CD4-positive, alpha-beta T cell treated with Interleukin-17A for 1 hour (primary cell): ENCODE measurements at places on chromosomes 2 and 18.

DNA sequence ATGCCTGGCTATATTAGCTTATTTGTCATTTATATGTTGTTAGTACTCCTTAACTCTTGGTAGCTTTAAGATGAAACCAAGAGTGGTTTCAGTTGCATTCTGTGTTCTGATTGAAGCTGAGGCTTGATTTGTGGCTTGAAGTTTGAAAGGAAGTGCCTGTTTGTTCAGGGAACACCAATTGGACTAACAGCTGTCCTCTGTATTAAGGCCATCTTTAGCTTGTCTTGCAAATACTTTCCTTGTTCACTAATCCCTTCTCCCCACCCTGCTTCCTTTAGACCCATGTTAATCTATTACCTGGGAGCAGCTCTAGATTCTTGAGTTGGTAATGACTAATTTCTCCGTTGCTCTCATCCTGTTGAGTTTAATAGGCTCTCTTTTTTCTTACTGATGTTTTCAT is 13.4 kb downstream of the ITGA6 start:
- peak; percentile 34 for DNase-seq

- DNase-seq = no peak
Measured at GRCh38 chr2:154194909-154195643, 323.4 kb downstream of the GALNT13 start.

GRCh38 chr2:38945372-38945771 is 55.7 kb downstream of the ARHGEF33 start:
- DNase-seq = no peak

- DNase-seq = no peak
Measured at GRCh38 chr18:55506074-55506473, 81.9 kb downstream of the TCF4 start.

- DNase-seq = no peak
Measured at GRCh38 chr2:231722721-231723307, 14.5 kb downstream of the PTMA start.

DNA sequence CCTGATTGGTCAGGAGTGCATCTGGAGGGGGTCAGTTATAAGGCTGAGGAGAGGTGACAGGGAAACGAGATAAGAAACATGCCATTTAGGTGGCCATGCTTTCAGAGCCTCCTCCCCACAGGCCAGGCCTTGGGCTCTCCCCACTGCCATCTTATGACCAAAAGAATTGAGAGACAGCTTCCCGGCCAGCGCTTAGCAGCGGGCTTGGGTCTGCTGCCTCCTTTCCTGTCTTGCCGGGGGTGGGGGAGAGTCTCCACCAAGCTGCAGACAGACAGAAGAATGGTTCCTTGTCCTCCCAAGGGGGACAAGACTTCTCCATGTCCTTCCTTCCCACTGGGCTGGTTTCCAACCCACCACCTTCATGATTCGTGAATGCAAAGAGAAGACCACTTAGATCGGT is 171.3 kb downstream of the SMAD7 start:
- no peak for DNase-seq

GRCh38 chr18:493986-494983 is 6.2 kb downstream of the COLEC12 start:
- DNase-seq = no peak

- DNase-seq = no peak
Measured at GRCh38 chr2:191643429-191643828, 34.5 kb upstream of the NABP1 start.

DNA sequence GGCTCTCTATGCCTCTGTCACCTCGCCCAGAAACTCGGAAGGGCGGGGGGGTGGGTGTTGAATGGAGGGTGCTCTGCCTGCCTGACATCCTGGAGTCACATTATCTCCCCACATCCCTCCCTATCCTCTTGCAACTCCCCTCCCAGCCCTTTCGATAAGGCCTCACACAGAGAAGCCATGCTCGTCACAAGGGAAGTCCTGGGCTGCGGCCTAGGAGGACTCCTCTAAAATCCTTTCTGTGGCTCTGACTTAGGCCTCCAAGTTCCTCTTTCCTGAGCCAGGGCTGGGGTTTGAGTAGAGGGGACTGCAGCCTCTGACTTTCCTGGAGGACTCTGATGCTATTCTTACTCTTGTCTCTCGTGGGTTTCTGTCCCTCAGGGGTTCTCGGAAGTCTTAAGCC is 75.0 kb upstream of the PKDCC start:
- no peak for DNase-seq

GRCh38 chr18:51654488-51655326 is 457.2 kb upstream of the MEX3C start:
- DNase-seq = no peak

DNA sequence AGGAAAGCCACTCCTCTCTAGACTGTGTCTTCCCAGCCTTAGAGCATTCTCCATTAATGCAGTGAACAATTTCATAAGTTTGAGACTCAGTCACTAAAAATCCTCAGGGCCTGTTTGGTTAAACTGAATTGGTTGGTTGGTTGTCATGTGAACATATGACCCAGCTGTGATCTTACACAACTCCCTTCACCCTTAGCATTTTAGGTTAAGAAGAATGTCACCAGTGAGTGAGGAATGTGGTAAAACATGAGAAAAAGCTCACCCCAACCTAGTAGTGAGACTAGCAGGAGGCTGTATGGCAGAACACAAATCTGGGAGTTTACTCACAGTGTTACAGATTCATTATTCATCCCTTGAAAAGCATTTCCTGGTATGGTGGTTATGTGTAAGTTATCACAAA is 32.4 kb downstream of the LHCGR start:
- no peak for DNase-seq

DNA sequence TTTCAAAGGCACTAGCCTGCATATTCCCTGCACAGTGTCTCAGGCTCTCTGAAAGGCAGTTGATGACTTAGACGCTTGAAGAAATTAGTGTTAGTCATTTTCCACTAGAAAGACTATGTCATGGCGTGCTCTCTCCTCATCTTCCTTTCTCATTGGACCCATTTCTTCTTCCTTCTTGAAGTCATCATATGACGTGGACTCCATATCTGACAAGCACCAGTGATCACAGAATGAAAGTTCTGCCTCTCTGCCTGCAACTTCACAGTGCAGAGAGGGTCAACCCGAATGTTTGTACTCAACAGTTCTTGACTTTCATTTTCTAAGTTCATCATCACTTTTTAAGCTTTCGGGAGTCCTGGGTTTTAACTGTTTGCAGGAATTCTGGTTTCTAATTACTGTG is 63.7 kb upstream of the CYRIA start:
- no peak for DNase-seq

GRCh38 chr2:8587251-8587791 is 94.5 kb upstream of the ID2 start:
- DNase-seq = no peak

DNA sequence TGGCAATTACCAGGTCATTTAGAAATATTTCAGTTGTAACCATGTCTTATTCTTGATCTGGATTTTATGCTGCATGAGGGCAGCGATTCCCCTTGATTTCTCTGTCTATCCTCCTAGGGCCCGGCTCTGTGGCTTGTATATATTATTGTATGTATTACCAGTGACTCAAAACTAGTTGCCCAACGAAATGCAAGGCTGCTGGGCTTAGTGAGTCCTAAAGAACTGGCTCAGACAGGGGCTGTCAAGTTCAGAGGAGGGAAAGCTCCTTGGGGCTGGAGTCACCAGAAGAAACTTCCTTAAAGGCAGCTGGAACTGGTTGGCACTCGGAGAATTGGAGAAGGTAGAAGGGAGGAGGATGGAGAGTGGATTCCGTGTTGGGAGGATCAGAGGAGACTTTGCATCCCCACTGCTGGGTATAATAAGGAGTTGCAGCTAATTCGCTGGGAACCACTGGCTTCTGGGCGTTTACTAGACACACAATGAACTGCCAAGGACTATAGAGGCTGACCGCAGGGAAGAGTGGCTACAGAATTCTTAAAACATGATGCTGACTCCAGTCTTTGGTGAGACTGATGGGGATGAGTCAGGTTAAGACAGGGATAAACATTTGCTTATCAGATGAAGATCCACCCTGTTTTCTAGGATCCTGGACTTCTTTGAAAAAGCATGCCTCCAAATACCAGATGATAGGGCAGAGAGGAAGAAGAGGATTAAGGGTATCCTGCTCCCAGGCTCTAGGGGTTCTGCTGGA is 104.3 kb downstream of the PRKCE start:
- DNase-seq = no peak

- no peak for DNase-seq
Measured at GRCh38 chr2:27003857-27004256, 28.9 kb upstream of the TMEM214 start.

DNA sequence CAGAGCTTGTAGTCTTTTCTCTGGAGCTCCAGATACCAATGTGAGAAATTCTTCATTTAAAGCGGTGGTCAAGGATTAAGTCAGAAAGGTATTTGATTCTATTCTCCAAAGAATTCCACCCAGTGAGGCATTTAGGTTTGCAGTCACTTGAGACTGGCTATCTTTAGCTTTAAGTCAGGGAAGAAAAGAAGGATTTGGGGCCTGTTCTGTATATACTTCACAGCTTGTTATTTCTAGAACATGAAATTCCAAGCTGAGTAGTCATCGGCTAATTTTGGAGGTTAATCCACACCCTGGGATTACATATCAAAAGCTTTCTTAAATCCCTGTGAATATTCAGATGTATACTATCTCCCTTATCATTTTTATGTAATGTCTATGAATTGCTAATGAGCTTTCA is 39.4 kb downstream of the MYOM1 start:
- no peak for DNase-seq

- DNase-seq = no peak
Measured at GRCh38 chr2:169716238-169716886, 17.3 kb upstream of the KLHL23 start.

GRCh38 chr2:111219734-111220505 is 99.2 kb downstream of the BCL2L11 start:
- DNase-seq = no peak

- no peak for DNase-seq
Measured at GRCh38 chr2:64610316-64610855, 43.3 kb downstream of the SERTAD2 start.

- no peak for DNase-seq
Measured at GRCh38 chr2:13745330-13745729, 887.2 kb upstream of the LRATD1 start.

DNA sequence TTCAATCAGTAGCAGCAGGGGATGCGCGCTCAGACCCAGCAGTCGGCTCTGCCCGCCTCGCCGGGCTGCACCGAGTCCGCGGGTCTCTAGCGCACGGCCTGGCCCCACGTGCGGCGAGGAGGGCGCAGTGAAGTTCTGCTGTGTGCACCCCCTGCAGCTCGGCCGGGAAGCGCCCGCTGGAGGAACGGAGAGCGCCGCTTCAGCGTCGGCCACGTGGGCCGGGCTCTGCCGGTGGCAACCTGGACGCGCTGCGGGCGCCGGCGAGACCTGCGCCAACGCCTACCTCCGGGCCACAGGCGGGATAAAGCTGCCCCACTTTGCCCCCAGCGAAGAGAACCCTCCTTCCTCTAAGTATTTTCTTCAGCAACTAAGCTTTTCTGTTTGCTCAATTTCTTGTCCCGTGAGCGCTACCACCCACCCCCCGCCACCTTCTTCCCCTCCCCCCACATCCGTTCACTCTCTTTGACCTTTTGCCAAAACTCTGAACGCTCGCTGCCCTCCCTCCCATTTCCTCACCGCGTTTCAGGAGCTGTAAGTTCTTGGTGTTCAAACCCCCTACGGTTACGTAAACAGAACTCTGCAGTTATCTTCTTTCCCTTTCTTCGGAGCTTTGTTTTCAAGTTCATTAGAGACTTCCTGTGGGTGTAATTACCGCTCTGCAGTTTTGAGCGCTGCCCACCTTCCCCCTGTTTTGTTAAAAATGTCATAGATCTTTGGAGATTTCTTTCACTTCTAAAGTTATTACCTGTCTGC is 42.6 kb upstream of the EDAR start:
- peak; percentile 87 for DNase-seq

GRCh38 chr2:139469985-139470384 is 689.8 kb upstream of the NXPH2 start:
- no peak for DNase-seq

- no peak for DNase-seq
Measured at GRCh38 chr2:200378652-200379290, 72.3 kb downstream of the SPATS2L start.

DNA sequence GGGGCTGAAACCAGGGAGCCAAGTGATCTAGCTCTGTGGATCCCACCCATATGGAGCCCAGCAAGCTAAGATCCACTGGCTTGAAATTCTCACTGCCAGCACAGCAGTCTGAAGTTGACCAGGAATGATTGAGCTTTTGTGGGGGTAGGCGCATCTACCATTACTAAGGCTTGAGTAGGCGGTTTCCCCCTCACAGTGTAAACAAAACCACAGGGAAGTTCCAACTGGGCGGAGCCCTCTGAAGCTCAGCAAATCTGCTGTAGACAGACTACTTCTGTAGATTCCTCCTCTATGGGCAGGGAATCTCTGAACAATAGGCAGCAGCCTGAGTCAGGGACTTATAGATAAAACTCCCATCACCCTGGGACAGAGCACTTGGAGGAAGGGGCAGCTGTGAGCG is 96.7 kb downstream of the CCDC148 start:
- no peak for DNase-seq

GRCh38 chr2:130241041-130241707 is 42.9 kb upstream of the TUBA3E start:
- DNase-seq = no peak

- no peak for DNase-seq
Measured at GRCh38 chr2:145197944-145198343, 678.0 kb upstream of the ZEB2 start.

DNA sequence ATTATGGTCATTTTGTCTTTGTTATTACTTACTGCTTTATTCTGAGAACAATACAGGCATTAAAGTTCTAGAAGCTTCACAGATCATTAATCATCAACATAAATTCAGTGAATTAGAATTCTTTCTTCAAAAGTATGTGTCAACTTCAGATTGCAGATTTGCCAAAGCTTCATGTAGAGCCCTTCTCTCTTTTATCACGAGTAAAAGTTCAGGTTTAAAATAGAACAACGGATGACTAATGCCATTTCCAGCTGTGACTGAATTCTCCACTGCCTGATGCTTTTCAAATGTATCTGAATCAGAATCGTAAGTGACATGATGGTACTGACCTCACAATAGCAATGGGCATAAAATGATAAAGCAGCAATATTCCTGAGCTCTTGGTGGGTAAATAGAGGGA is 116.0 kb downstream of the ABCA12 start:
- DNase-seq = no peak

GRCh38 chr2:27118525-27119329 is at the start of gene CGREF1:
Gene CGREF1, minus strand, starts transcription at chr2:27119128. Its CDS starts 14,762 bp downstream, at chr2:27104366.
- no peak for DNase-seq

DNA sequence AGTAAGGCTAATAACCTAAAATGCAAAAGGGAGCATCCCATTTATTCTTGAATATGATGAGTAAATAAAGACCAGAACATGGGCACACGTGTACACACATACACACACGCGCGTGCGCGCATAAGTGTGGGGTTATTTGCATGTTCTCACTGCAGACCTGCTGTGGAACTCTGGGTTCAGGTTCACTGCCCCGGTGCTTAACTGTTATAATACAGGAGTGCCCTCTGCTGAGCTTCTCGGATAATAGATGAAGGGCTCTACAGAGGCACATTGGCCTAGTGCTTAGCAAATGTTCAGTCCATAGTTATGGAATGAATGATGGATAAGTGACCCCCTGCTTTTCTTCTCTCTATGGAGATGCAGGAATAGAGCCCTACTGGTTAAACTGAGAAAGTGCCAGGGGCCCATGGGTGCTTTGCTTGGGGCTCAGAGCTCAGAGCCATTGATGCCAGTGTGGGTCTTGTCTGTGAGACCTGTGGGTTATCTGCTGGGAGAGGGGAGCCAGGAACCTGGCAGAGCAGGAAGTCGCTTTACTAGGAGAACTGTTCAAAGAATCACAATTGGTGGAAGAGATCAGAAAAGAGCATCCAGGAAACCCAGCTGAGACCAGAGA is 3.6 kb upstream of the ARL4C start:
- peak; percentile 89 for DNase-seq
